GM06990 (cell line): ENCODE measurements at places on chromosomes 7 and 10.

DNA sequence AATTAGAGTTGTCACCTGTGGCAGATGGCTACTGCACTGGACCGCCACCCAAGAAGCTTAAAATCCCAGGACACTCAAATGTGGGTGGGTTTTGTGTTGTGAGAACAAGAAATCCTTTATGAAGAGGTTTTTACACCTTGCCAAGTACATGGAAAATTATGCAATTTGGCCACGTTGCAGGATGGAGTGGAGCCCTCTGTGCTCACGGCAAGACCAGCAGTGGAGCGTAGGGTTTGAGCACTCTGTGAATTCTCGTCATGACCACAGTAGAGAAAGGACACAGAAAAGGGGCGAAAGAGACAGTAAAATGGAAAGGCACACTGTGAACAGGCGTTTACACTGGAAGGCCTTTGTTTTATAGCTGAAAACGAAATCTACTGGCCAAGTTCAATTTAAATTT, 222.6 kb downstream of the ADARB2 start:
- DNase-seq: no peak

DNA sequence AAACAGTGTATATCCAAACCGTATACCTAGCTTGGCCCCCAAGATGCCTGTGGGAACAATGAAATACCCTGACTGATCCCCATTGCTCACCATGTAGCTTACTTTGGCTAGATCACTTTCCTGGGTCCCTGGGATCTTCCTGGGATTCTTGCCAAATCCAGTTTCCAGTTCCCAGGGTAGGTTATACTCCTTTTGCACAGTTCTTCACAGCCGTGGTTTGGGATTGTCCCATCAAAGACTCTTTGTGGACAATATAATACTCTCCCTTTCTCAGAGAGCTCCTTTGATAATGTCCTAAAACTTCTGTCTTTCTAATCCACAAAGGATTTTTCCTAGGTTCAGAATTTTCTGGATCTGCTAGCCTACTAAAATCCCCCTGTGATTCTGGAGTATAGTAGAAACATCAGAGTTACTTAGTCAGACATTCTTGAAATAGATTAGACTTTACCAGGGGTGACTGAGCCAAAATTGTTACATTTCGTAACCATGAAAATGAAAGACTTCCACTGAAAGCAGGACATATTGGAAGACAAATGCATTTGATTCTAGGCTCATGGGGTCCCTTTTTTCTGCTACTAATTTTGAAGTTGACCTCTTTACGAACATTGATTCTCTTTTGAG, 388.3 kb upstream of the ETV1 start:
- DNase-seq: no peak

GRCh38 chr10:133616371-133617130, 10.0 kb downstream of the FRG2B start:
- no peak for DNase-seq

DNA sequence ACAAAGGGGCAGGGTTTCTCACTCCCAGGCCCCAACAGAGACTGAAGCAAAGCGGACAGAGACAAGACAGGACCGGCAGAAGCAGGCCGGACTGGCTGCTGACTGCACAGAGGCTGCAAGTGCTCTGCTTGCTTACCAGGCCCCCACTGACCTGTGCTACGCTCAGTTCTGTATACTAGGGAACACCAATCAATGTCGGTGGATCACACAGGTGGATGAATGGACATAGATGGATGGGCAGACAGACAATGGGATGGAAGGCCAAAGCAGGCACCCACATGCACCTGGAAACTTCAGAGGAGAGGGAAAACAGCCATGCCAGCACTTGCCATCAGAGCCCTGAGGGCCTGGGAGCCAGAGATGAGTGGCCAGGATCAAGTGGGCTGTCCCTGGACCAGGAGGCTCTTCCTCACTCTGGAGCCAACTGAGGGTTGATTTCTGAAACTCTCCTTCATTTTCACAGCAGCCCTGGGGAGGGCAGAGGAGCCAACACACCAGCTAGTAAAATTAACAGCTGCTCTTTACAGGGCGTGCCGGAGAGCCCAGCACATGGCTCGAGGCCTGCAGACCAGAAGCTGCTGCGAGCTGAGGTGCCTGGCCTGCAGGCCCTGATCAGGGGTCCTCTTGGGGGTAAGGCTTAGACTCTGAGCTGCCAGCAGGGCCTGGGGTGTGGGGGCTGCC, 243.6 kb downstream of the KCNMA1 start:
- no peak for DNase-seq

- DNase-seq: no peak
Measured at GRCh38 chr10:130844310-130844709, 467.2 kb downstream of the TCERG1L start.

DNA sequence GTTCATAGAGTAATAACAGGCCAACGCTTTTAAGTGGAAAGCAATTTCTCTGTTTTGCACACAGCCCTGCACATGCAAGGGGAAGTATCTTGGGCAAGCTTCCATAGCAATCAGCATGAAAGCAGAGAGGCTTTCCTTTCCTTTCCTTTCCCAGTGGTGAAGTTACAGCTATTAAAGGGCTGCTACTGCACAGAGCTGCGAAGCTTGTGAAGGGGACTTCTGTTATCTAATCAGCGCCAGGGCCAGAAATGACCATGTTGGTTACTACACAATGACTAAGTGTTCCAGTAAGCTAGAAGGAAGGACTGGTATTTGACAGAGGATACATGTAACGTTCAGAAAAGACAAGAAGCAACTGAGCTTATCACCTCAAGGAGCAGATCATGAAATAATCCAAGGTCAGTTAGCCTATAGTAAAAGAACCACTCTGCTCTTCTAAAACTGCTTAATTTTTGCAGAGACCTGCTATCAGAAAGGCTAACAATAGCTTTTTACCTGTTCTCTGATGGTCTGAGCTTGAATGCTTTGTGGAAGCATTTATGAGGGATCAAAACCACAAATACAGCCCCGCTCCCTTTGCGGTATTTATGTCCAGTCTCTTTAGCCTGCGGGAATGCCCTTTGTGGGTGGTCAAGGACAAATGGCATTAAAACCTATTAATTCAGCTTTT, 45.9 kb downstream of the SGMS1 start:
- DNase-seq: no peak

- peak; percentile 48 for DNase-seq
Measured at GRCh38 chr10:21494191-21495001, 31.1 kb downstream of the SKIDA1 start.

DNA sequence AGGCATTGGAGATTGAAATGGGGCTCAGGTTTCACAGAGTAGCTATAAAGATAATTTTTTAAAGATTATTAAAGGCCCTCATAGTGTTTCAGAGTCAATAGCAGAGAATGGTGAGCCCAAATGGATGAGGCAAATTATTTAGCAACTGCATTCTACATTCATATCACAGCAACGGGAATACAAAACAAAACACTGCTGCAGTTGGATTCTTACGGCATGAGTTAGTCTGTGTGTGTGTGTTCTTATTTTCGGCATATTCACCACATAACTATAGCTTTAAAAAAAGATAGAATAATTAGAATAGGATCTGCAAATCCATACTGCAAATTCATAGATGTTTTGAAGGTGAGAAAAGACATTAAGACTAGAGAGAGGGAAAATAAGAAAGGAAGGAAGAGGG, 66.0 kb downstream of the SUGCT start:
- no peak for DNase-seq

GRCh38 chr10:14782691-14783363, 8.1 kb upstream of the FAM107B start:
- DNase-seq: no peak

DNA sequence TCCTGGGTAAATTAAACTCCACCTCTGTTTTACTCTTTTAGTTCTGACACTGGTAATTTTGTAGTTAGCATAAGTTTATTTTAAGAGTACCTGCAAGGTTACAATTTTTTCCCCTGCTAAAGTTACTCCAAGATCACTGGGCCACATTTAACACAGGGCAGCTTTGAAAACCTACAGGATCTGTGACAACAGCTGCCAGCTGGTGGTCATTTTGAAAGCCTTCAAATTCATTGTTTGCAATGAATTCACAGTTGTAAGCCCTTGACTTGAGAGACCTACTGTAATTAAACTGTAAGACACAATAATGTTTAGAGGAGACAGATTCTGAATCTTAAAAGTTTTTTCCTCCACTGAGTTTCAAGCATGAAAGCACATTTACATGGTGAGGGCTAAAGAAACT, 129.6 kb downstream of the CNOT4 start:
- no peak for DNase-seq
